ENCODE measurements at places on chromosomes 13 and 19.

GRCh38 chr19:30283556-30283955, 88.6 kb upstream of the ZNF536 start:
- DNase-seq: no peak

DNA sequence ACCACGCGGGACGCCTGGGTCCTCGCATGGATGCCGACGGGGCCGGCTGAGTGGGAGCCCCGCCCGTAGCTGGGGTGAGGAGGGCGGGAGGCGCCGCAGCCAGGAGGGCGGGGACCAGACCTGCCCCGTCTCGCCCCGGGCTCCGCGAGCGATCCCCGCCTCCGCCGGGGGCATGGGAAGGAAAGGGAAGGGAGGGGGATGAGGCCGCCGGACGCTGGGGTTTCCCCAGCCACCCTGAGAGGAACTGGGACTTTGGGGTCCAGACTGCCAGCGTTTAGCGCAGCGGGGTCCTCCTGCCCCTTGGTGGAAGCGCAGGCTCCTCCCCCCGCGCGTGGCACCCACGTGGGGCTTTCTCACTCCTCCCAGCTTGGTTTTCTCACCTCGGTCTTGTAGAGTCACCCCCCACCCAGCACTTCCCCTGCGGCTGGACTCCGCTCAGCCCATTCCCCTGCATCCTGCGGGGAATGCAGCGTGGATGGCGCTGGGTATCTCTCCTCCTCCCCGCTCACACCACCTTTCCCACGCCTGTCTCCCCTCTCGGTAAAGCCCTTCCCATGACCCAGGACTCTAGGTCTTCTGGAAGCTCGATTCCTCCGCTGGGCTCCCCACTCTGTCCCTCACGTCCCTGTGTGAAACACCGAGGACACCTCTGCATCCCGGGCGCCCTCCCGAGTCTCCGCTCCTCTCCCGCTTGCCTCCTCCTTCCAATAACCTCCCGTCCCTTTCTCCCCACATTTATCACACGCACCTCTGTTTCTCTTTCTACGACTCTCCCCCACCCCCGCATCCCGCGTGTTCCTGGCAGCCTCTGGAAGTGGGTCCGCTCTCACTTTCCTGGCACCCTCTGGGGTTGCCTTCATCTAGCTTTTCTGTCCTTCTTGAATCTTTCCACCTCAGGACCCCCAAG, 2.1 kb downstream of the TGFB1 start:
- peak; percentile 61 for DNase-seq

DNA sequence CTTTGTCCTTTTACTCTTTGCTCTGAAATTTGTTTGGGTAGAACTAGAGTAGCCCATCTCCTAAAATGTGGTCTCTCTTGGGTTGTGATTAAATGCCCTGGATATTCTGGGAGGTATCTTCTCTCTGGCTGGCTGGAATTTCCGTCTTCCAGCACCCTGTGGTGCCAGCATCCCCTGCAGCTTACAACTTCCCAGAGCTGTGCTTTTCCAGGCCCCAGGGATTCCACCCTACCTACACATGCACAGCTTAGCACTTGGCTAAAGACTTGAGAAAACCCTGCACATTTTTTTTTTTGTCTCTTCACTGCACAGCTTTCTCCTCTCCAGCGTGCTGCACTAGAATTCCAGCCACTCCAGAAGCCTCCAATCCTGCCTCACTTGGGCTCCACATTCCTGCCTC, 334.7 kb downstream of the IRS2 start:
- no peak for DNase-seq

- no peak for DNase-seq
Measured at GRCh38 chr13:85420136-85420535, 379.1 kb downstream of the SLITRK6 start.

DNA sequence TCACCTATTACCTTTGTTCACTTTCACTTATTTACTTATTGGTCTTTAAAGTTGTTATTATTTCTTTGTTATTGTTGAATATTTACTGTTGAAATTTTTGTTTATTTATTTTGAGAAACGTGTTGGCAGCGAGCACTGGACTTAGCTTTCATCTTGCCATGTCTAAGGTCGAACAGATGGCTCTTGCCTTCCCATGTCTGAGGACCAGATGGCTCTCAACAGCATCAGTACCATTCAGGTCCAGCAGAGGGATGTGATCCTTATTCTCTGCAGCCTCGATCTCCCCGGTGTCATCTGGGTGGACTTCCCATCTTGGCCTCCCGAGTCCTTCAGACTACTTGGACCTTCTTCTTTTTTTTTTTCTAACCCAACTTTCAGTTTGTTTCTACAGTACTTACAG, 1437.6 kb downstream of the UQCRFS1 start:
- DNase-seq: no peak

- DNase-seq: no peak
Measured at GRCh38 chr13:94140511-94140910, 339.0 kb downstream of the DCT start.

DNA sequence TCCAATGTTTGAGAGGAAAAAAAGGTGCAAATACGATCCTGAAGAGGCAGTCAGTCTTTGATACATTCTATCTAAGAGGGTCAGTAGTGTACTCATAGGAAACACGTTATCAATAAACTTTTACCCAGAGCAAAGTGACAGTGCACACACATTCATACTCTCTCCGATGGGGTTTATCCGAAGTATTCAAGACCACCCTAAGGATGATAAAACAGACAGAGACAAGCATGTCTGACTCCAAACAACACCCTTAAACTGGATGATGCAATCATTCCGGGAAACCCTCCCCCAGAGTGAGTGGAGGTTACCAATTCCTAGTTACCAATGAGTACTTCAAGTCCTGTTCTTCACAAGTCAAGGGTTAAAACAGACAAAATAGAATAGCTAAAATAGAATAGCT, 79.1 kb downstream of the DNAJC3 start:
- no peak for DNase-seq

DNA sequence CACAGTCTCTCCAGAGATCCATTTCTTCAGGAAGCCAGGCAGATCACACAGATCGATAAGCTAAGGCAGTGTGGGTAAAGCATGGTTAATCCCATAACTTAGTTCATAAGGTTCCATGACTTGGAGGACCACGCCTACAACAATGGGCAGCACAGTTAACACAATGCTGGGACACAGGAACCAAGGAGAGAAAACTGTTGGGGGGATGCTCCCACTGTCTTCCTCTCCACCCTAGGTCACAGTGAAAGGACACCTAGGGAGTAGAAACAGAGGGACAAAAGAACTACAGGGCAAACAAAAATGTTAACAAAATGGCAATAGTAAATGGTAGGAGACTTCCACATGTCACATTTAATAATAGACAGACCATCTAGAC, 20.8 kb upstream of the ZNF181 start:
- no peak for DNase-seq

GRCh38 chr13:114099191-114099590, 33.2 kb downstream of the RASA3 start:
- DNase-seq: no peak

GRCh38 chr13:95564733-95565291, 12.3 kb downstream of the CLDN10 start:
- DNase-seq: no peak

- DNase-seq: peak; percentile 91
Measured at GRCh38 chr19:53792721-53793433, 31.2 kb downstream of the NLRP12 start.

- DNase-seq: no peak
Measured at GRCh38 chr13:42740753-42741152, 40.6 kb upstream of the FAM216B start.

DNA sequence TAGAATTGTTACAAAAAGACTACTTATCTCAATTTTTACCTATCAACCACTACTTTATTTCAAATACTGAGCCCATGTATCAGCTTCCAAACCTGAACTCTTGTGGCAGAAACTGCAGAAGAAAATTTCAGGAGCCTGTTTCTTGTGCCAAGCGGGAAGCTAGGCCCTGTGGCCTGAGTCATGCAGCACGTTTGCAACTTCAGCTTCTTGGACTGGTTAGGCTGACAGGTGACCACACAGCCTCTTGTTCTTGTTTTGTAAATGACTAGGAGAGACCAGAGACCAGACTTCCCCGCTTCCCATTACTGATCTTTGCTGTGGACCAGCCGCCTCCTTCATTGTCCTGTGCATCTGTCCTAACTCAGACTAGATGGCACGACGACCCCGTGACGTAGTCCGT, 3.4 kb upstream of the LAMP1 start:
- DNase-seq: no peak

- no peak for DNase-seq
Measured at GRCh38 chr13:51093574-51093973, 17.5 kb downstream of the C13orf42 start.

DNA sequence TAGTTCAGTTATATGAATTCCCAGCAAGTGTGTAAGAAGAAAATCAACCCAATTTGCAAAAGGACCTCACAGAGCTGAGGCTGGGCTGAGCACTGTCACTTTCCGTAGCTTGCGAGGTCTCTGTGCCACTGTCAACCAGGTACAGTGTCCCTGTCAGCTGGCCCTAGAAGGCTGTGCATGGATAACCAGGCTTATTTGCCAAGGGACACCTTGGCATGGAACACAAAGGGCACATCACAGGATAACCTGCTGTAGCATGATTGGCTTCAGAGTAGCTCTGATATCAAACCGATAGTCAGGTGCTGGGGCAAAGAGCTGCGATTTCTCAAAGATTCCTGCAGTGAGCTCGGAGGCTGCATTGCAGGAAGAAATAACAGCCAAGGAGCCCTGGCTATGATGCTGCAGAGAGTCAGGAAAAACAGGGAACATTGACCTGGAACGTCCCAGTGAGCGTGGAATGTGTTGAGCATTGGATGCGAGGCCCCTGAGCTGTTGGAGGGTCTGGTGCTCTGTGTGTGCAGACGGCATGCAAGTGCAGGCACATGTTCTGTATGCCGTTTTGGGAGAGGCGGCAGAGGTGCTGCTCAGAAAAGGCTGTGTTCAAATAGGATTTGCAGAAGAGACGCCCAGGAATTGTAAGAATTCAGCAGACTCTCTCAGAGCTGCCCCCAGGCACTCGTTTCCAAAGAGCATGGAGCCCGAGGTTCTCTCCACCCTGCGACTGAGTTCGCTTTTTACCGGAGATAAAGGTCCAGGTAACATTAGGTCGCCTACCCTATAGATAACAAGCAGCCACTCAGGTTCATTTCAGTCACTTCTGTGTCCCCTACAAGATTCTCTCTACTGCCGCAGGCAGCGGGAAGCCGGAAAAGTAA, 213.5 kb upstream of the IRS2 start:
- no peak for DNase-seq

GRCh38 chr13:92994056-92994455, 232.6 kb upstream of the GPC6 start:
- DNase-seq: no peak

GRCh38 chr13:52599848-52600603, 42.2 kb upstream of the HNRNPA1L2 start:
- peak; percentile 82 for DNase-seq

DNA sequence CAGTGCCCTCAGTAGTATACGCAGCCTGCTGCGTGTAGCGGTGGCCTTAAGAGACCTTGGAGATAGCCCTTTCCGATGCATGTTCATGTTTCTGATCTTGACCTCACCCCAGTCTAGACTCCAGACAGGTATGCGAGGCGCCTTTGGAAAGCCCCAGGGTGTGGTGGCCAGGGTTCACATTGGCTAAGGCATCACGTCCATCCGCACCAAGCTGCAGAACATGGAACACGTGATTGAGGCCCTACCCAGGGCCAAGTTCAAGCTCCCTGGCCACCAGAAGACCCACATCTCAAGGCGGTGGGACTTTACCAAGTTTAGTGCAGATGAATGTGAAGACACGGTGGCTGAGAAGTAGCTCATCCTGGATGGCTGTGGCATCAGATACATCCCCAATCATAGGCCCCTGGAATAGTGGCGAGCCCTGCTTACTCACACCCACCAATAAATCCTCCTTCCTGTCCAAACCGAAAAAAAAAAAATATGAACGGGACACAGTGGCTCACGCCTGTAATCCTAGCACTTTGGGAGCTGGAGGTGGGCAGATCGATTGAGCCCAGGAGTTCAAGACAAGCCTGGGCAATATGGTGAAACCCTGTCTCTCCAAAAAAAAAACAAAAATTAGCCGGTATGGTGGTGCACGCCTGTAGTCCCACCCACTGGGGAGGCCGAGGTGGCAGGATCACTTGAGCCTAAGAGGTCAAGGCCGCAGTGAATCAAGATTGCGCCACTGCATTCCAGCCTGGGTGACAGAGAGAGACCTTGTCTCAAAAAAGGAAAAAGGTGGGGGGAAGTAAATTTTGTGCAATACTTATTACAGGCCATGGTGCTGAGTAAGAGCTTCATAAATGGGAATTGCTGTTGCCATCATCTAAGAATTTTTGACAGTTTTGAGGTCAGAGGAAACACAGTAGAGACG, 12.4 kb upstream of the CBLC start:
- no peak for DNase-seq

GRCh38 chr19:5153601-5154128, 184.8 kb downstream of the KDM4B start:
- DNase-seq: no peak

DNA sequence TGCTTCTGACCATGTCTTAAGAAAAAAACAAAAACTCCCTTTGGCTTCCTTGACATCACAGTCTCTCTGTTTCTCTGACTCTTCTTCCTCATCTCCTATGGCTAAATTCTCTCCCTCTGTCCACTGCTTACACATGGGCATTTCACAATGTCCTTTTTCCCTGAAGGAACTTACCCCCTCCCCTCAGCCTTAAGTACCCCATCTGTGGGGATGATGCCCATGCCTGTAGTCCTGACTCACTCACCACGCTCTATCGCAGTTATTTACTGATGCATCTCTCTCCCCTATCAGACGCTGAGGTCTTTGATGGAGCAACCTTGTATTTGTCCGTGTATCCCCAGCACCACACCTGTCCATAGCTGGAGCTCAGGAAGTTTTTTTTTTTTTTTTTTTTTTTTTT, 32.4 kb downstream of the ACTN4 start:
- DNase-seq: no peak

GRCh38 chr19:4014541-4015491, 7.3 kb downstream of the PIAS4 start:
- peak; percentile 45 for DNase-seq

- no peak for DNase-seq
Measured at GRCh38 chr19:45175515-45176345, 2.3 kb downstream of the TRAPPC6A start.

DNA sequence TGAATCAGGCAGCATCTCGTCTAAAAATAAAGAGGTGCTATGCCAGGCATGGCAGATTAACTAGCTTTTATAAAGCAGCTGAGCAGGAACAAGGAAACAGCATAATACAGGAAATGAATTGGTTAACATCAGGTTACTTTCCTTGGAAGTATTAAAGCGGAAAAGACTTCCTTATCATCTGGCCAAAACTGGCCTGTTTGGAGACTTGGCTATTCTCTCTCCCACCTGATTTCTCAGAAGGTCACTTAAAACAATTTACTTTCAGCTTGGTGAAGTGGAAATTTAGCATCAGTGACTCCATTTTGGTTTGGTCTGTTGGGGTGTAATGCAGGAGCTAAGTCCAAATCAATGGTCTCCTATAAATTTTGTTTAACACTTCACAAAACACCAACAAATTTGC, 191.6 kb downstream of the NUFIP1 start:
- no peak for DNase-seq

Measured in ecto neural progenitor cell (in vitro differentiated cells).